Natural killer cell treated with Interleukin-12 subunit alpha and Interleukin-12 subunit beta and Interleukin-15 and Interleukin-18, amount 100 ng/mL, for 72 hours (primary cell): ENCODE measurements at places on chromosomes 3 and 15.
A peak's percentile ranks its signal among the peaks of the same experiment; 100 is the strongest.

DNA sequence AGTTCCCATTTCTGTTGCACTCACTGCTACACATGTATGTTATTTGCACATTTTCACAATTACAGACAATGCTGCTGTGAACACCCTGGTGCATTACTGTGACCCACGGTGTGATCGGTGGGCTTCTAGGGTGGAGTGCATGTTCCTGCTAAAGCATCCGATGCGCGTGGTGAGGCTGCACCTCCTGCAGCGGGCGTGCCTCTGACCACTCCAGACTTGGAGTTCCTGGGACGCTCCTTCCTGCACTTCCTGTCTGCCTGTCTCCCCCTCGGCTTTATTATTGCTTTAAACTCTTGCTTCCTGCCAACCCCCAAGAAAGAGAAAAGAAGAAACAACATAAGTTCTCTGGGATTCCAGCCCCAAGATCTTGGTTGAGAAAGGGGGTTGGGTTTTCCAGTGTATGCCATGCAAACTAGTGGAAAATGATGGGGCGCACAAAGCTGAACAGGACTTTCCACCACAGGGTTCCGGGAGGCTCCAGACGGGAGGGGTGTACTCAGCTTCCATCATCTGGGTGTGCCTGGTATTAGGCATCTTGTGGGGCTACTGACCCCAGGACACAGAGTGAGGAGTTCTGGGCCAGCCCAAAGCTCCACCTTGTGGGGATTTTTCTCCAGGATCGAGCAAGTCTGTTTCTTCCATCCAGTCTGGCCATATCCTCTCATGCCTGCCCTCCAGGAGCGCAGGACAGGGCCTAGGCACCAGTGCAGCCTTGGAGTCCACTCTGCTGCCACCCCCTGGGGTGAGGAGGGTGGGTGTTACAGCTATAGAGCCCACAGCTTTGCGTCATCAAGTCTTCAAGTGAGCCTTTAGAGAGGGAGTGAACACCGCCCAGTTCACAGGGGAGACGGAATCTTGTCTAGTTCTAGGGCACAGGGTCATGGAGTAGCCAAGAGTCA lies 11.2 kb downstream of the RPL32 start:
- H3K27ac ChIP-seq = no peak overlapping the region
- peaks cover 7% of the 10 kb centered on the region for H3K4me1 ChIP-seq
- H3K36me3 ChIP-seq = peaks cover 4% of the 10 kb centered on the region

GRCh38 chr3:111737706-111738086 lies 121.4 kb upstream of the PHLDB2 start:
- no peaks in the 10 kb centered on the region for H3K27me3 ChIP-seq
- H3K4me3 ChIP-seq = peak overlapping the region; percentile 50
- no peak for DNase-seq
- peak overlapping the region; percentile 7 for H3K27ac ChIP-seq
- H3K36me3 ChIP-seq = peaks cover 8% of the 10 kb centered on the region

DNA sequence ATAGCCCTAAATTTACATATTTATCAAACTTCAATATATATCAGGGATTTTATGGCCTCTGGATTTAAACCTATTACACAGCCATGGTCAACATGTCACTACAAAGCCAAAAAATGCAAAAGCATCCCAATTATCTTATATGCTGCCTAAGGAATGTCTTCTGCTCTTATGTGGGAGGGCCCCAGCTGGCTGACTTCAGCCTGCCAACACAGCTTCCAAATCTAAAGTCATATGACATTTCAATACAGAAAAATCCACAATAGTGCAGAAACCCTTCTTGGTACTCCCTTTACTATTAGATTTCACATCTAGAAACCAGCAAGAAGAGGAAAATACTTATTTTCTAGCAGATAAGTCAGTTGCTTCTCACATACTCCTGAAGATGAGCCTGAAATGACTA lies 6.4 kb downstream of the PFN2 start:
- H3K27ac ChIP-seq = no peak overlapping the region
- no peak for DNase-seq
- peaks cover 3% of the 10 kb centered on the region for H3K27me3 ChIP-seq
- H3K36me3 ChIP-seq = peaks cover 4% of the 10 kb centered on the region
- peaks cover 5% of the 10 kb centered on the region for H3K4me1 ChIP-seq
- H3K4me3 ChIP-seq = no peak overlapping the region

DNA sequence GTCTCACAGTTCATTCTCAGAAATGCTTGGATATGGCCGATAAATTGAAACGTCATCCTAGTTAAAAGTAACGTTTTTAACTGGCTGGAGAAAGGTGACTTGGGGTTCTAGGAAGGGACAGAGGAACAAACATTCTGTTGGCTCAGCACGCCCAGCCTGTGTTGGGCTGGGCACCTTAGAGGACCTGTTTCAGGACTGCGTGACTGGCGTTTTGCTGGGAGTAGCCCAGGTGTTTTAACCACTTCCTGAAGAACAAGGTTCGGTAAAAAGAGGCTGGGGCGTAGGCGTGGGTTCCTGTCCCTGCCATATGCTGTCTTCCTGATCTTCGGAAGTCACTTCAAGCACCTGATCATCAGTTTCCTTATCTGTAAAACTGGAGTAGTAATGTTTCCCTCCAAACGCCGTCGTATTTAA lies 1.1 kb upstream of the TLNRD1 start:
- no peak for DNase-seq
- H3K4me3 ChIP-seq = peak overlapping the region; percentile 91
- peaks cover 37% of the 10 kb centered on the region for H3K4me1 ChIP-seq

DNA sequence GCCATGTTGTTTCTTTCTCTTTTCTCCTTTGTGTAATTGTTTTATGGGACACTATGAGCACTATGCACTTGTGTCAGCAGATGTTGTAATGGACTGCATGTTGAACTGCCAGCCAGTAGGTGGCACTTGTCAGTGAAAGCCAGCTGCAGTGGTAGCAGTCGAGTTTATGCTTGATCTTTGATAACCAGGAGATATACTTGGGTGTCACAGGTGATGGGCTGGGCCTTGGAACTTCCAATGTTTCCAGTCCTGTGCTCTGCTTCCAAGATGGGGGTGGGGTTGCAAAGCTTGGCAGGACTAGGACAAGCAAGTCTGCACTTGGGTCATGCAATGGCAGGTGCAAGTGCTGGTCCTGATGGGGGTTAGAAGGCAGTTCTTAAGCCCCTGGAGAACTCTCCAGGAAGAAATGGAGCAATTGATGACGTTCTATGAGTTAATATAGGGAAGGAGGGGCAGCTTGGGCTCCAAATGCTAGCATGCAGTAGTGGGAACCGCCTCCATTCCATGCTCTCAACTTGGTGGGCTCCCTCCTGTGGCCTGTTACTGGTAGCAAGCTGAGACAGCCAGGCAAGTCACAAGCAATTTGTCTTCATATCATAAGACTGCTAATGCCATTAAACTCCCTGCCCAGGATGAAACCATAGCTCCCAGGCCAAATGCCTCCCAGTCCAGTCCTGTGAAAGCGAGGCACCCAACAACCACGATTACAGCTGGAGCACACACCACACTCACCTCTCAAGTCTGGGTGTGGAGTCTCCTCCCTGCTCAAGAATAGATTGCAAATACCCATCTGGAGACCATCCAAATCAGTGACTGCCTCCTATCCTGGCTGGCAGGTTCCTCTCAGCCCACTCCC lies 287.2 kb downstream of the CGGBP1 start:
- peaks cover 21% of the 10 kb centered on the region for H3K27me3 ChIP-seq
- H3K4me1 ChIP-seq = no peaks in the 10 kb centered on the region
- no peak overlapping the region for H3K4me3 ChIP-seq
- H3K27ac ChIP-seq = no peak overlapping the region
- no peak for DNase-seq
- H3K36me3 ChIP-seq = peaks cover under 1% of the 10 kb centered on the region

DNA sequence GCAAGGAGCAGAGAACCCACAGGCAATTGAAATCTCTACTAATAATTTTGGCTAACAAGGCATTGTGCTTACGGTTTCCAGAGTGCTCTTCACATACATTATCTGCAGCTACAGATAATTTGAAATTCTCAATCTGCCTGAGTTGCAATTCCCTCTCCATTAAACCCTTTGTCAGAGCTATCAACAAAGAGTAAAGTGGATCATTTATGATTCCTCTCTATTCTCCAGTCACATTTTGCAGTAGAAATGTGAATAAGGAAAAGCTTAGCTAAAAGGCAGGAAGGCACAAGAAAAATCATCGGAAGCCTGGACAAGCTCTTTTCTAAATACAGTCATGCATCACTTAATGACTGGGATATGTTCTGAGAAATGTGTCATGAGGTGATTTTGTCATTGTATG lies 49.6 kb downstream of the FAM98B start:
- H3K4me3 ChIP-seq = no peak overlapping the region
- peaks cover 70% of the 10 kb centered on the region for H3K36me3 ChIP-seq
- DNase-seq = no peak
- no peaks in the 10 kb centered on the region for H3K27me3 ChIP-seq
